ENCODE measurements at places on chromosomes 1 and 21.

- DNase-seq = no peak
Measured at GRCh38 chr1:24694380-24694843, 50.8 kb upstream of the CLIC4 start.

GRCh38 chr1:35443768-35444518 lies 113.3 kb downstream of the KIAA0319L start:
- no peak for DNase-seq

DNA sequence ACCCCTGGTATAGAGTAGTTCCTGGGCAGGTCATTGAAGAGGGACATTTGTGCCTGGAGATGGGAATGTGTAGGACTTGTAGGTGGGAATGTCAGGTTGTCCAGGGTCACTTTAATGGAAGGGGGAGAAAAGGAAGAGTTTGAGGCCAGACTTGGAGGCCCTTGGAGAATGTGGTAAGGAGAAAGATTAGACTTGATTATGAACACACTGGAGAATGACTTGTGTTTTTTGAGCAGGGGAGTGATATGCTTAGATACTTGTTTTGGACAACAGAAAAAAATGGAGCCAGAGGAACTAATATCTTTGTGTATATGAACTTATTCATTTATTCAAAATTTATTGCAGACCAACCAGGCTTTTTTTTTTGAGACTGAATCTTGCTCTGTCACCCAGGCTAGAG lies 17.9 kb downstream of the ELAPOR1 start:
- no peak for DNase-seq

GRCh38 chr1:195664628-195665027 lies 943.6 kb downstream of the KCNT2 start:
- no peak for DNase-seq

GRCh38 chr1:161805399-161806197 lies 39.5 kb downstream of the ATF6 start:
- no peak for DNase-seq

DNA sequence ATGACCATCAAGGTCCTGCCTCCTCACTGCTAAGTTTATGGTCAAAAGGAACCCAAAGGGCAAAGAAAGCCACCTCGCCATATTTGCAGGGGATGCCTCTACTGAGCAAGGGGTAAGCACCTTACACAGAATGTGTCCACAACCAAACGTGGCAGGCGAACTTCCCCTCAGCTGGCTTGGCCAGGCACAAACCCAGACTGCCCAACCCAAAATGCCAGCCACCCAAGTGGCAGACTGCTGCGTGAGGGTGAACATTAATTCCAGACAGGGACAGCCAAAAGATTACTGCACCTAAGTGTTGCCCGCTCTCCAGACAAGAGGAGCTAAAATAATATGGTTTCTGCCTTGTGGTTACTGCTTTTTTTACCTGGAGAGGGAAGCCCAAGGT lies 16.0 kb downstream of the ZNF697 start:
- no peak for DNase-seq

DNA sequence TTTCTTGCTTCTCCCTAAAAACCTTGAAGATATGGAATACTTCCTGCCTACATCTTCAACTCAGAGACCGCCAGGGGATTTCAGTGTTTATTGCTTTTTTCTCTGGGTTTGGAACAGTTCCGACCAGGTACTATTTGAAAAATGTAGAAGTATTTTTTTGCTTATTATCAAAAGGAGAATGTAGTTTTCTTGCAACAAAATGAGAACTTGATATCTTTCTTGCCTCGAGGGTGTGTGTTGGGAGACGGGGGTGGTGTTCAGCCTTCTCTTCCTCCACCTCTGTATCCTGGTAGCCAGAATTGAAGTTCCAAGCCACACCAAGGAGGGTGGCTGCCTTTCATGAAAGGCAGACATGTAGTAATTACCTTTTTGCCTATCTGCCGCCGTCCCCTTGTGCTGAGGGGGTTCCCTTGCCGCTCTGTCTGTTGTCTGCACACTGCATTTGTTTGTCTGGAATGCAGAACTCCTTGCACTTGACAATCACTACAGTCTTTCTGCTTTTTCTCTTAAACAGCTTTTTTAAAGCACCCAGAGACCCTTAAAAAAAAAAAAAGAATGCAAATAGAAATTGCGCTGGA lies 212.1 kb downstream of the PBX1 start:
- DNase-seq = no peak

- no peak for DNase-seq
Measured at GRCh38 chr1:223106856-223107255, 36.2 kb downstream of the TLR5 start.

- no peak for DNase-seq
Measured at GRCh38 chr1:147627435-147628110, 42.8 kb downstream of the ACP6 start.

GRCh38 chr1:186983327-186983726 lies 154.6 kb downstream of the PLA2G4A start:
- no peak for DNase-seq

DNA sequence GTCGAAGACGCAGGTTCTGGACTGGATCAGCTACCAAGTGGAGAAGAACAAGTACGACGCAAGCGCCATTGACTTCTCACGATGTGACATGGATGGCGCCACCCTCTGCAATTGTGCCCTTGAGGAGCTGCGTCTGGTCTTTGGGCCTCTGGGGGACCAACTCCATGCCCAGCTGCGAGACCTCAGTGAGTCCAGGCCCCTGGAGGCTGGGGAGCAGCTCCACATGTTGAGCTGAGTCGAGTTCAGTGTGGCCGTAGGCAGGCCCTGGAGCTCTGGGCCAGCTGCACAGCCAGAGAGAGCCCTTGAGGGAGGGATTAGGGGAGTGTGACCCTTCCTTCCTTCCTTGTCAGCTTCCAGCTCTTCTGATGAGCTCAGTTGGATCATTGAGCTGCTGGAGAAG lies 1.6 kb downstream of the ELF3 start:
- no peak for DNase-seq

DNA sequence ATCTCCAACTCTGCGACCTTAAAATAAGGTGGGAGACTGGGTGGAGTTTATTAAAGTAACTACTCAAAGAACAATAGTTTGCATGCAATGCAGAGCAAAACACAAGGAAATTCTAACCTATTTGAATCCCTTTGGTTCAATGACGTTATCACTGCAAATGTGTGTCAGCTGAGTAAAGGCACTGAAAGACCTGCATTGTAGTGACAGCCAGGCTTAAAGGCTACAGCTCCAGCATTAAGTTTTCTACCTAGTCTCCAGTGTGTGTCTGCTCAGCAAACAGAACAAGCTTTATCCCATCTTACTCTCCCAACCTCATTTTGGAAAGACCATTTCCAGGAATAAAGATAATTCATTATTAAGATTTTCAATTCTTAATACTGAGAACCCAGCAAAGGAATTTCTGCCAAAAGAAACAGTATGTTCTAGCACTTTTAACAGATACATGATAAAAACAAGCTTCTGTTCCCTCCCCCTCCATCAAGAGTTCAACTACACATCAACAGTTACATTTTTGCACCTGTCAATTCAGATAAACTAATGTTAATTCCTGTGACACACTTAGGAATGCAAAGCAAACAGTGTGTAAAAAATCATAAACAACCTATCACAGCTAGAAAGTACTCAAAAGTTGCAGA lies 14.2 kb downstream of the PTP4A2 start:
- DNase-seq = no peak

DNA sequence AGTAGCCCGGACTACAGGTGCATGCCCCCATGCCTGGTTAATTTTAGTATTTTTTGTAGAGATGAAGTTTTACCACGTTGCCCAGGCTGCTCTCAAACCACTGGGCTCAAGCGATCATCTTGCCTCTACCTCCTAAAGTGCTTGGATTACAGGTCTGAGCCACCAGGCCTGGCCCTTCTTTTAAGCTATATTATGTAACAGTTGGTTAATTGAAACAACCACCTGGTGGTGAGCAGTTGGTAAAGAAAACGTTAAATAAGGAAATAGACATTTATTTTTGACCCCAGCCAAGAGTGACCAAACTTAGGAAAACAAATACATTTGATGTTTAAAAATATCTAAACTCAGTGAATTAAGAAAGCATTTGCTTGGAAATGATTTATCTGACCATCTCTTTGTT lies 12.1 kb upstream of the PDC start:
- DNase-seq = no peak

DNA sequence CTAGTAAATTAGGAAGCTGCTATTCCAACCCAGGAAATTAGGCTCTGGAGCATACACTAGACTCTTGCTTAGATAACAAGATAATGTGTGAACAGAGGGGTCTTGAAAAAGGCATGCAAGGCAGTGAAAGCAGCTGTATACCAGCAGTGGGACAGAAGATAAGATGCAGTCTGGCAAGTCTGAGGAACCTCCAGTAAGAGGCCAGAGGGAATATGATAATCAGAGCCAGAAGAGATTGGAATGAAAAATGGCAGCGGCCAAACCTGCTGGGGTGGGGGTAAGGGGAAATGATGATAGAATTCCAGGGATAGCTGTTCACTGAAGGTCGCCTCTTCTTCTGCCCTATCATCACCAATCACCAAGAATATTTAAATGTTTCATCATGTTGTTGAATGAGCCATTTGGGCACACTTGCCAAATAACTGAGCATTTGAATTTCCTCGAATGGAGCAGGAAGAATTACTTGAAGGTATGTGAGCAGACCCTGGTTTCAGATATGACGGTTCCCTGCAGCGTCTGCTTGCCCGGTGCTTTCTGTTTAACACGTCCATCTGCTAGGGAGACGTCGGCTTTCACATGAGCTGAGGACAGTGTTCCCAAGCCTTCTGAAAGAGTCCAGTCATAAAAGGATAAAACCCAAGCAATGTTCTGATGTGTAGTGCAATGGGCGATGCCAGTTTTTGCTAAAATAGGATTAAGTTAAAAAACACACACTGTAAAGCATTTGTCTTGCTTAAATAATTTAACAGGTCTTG lies 173.3 kb downstream of the RWDD3 start:
- no peak for DNase-seq

DNA sequence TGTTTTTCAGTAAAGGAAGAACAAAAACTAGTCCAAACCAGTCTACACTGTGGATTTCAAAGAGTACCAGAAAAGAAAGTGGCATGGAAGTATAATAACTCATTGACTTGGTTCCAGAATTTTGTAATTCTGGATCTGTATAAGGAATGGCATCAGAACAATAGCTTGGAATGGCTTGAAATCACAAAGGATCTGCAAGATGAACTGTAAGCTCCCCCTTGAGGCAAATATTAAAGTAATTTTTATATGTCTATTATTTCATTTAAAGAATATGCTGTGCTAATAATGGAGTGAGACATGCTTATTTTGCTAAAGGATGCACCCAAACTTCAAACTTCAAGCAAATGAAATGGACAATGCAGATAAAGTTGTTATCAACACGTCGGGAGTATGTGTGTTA lies 21.3 kb downstream of the CHODL start:
- DNase-seq = no peak

- no peak for DNase-seq
Measured at GRCh38 chr1:182680408-182680807, 4.0 kb downstream of the RGS8 start.

- no peak for DNase-seq
Measured at GRCh38 chr1:218658899-218659298, 313.8 kb downstream of the TGFB2 start.

DNA sequence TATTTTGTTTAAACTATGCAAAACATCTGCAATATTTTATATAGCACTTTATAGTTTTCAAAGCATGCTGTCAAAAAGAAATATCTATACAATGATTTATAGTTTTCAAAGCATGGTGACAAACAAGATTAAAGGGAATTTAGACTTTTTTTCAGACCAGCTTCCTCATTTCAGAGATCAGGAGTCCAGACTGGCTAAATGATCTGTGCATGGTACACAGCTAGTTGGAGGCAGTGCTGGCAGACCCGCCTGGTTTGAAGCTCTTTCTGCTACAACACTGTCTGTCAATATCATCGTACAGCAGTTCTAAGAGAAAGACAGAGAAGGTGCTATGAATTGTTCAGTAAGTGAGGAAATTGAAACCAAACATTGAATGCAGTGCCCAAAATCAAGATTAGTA lies 479.0 kb downstream of the PTBP2 start:
- no peak for DNase-seq

GRCh38 chr1:19648689-19649088 lies 4.6 kb downstream of the NBL1 start:
- DNase-seq = no peak

DNA sequence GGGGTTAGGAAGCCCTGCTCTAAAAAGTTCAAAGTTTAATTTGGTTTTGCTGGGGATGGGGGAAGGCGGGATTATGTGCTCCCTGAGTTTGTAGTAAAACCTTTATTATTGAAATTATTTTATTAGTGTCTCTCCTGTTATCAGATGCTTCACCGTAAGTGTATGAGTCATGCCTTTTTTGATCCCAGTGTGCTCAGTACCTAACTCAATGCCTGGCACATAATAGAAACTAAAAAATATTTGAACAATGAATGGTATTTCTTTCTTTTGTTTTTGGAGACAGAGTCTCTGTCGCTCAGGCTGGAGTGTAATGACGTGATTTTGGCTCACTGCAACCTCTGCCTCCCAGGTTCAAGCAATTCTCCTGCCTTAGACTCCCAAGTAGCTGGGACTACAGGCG lies 6.4 kb downstream of the SNRPE start:
- DNase-seq = no peak

GRCh38 chr21:26273686-26274313 lies 103.2 kb upstream of the APP start:
- no peak for DNase-seq

- no peak for DNase-seq
Measured at GRCh38 chr1:151512801-151513625, 1.8 kb downstream of the CGN start.

- DNase-seq = no peak
Measured at GRCh38 chr1:106435269-106435668, 621.2 kb upstream of the PRMT6 start.
